ENCODE measurements at places on chromosomes 16 and 17.

DNA sequence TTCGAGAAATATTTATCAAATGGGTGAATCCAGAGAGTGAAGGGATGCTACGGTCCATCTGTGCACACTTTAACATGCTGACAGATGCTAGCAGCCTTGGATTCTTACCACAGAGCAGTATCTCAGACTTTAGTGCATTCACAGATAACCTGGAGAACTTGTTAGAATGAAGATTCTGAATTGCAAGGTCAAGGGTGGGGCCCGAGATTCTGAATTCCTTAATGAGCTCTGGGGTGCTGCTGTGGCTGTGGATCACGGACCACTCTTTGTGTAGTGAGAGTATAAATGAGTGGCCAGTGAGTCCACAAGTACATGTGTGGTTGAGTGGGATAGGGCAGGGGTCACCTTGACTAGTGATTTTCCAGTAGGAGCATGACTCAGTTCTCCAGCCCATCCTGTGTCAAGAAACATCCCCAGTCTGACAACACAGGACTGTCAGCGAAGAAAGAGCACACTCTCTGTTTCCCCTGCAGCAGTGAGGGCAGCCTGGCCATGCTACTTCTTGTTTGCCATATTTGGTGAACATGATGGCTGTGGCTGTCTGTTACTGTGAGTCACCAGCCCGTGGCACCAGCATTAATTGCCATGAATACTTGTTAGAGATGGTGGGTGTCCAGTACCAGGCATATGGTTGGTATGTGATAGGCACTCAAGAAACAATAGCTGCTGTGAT is 13.0 kb upstream of the SALL1 start:
- no peak for DNase-seq

- no peak for DNase-seq
These were observed 40.4 kb upstream of the NDRG4 start for GRCh38 chr16:58459344-58460218.

DNA sequence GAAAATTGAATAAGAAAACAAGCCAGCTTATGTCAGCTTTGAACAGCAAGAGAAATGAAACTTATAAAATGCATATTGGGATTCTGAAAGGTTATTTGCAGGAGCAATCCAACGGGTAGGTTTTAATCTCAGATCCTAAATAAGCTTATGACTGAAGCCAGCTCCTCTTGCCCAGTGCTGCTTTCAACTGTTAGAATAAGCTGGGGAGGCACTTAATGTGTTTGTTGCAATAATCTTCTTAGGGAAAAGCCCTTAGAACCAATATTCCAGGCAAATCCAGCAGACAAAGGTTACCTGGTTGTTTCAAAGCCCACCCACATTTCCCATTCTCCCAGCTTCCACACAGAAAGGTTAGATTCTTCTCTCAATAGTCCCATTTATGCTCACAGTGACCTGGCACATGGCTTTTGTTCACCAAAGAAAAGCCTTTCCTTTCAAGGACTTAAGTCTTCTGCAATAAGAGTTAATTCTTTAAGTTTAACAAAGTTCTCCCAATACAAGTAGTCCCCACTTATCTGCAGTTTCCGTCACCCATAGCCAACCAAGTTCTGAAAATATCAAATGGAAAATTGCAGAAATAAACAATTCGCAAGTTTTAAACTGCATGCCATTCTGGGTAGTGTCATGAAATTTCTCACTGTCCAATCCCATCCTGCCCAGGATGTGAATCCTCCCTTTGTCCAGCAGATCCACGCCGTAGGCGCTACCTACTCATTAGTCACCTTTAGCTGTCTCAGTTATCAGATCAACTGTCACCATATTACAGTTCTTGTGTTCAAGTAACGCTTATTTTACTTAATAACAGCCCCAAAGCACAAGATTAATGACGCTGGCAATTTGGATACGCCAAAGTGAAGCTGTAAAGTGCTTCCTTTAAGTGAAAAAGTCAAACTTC is 5.9 kb downstream of the TEX2 start:
- DNase-seq = no peak

DNA sequence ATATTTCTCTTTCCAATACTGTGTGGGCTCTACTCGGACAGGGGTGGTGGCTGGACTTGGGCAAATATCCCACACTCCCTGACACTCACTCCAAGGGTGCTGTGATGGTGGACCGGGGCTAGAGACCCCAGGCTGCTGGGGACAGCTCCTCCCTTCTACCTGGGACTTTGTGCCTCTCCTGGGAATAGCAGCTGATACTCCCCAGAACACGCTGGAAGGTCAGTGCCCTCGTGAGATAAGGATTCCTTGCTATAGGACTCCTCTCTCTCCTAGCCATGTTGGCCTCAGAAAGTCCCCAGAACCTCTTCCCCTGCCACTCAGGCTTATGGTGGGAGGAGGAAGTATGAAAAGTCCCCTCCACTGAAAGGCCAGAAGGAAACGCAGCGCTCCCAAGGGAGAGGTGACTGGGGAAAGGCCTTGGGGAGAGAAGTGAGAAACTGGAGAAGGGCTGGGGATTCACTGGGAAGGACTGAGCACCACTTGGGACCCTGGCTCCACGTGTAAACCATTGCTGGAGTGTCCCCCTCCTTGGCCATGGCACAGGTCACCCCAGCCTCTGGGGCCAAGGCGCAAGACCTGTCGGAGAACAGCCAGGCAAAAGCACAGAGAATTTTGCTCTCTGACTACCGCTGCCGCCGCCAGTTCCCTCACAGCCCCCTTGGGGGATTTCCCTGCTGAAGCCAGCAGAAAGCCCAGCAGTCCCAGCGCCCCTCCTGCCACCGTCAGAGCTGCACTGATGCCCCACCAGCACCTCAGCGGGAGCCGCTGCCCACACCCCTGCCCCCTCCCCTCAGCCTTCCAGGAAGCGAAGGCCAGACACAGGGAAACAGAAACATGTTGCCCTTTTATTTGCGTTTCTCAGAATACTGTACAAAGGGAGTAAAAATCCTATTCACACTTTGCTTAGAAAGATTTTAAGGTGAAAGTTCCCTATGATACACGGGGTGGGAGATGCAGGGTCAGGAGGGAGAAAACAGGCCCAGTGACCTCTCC is 2.1 kb upstream of the GSDMB start:
- DNase-seq = peak; percentile 61

DNA sequence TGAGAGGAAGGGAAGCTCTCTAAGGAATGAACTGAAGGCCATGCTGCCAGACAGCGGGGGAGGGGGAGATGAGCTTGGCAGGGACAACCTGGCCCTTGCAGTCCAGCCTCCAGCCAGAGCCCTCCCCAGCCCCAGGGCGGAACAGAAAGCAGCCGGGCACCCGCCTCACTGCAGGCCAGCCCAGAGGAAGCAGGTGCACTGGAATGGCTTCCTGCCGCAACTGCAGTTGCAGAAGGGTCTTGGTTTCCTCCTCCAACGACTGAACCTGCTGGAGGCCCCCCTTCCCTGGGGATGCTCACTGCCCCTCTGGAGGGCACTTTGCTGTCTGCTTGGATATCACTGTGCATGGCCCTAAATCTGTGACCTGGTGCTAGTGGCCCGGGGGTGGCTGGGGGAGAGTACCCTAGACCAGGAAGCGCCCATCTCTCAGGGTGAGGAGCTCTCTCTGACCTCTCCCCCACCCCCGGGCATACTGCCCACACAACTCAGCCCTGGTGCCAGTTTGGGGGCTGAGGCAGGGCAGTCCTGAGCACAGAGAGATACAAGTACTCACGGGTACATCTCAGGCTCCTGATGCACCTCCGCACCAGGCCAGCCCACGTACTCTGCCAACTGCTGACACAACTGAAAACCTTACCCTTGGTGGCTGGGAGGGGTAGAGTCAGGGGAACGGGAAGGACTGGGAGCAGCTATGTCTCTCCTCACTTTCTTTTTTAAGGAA is 41.1 kb downstream of the MYO18A start:
- no peak for DNase-seq

- DNase-seq = no peak
These were observed 35.6 kb downstream of the TMEM100 start for GRCh38 chr17:55687037-55687436.

DNA sequence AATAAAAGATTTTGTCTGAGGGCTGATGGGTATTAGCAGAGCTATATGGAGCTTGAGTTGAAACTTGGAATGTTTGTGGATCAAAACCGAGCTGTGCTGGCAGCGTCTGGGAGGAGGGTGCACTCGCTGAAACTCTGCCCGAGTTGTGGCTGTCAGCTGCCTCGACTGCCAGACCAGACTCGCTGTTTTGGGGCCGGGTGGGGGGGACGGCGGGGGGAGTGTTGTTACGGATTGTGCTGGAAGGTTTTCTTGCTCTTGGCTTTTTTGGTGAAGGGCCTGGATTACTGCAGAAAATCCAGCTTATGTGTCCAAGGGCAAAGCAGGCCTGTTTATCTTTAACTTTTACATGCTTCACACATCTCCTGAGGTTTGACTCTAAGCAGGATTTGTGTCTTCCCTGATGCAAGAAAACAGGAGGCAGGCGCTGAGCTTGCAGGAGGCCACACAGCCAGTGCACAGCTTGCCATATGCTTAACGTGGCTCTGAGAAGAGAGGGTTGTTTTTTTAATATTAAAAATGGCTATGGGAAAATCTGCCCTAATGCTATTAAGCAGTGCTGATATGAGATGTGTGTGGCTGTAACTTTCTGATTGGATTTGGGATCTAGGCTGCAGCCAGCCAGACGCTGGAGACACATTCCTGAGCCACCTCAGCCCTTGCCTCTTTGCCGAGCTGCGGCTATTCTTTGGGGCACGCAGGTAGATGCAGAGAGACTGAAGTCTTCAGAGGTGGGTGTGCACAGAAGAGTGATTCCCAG is 20.5 kb upstream of the RPTOR start:
- no peak for DNase-seq

GRCh38 chr16:15644267-15644961 is 1.5 kb upstream of the MARF1 start:
- DNase-seq = no peak

- DNase-seq = no peak
These were observed 18.1 kb upstream of the C16orf87 start for GRCh38 chr16:46848768-46849764.

DNA sequence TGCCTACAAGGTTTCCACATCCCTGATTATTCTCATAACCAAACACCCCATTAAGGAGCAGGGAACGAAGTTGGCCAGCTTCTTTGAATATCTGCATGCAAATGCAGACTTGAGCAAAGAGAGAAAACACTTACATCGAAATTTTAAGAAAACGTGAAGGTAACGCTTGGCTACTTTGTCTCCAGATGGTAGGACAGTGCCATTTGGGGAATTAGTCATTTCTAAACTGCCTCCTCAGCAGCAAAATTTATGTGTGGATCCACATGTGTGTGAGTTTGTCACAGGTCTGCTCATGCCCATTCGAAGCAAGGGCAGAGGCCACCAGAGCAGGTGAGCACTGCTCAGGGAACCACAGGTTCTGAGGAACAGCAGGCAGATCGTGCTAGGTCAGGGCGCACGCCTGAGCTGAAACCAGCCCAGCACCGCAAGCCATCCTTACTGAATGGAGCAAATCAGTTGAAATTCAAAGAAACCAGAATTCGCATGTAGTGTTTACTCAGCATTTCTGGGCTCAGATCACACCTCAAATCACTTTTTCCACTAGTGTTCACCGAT is 80.1 kb downstream of the SOCS1 start:
- peak; percentile 72 for DNase-seq

GRCh38 chr17:63516910-63517824 is 6.0 kb upstream of the KCNH6 start:
- DNase-seq = no peak

GRCh38 chr17:17970699-17971430 is 1.3 kb downstream of the TOM1L2 start:
- DNase-seq = no peak

GRCh38 chr16:87325423-87325858 is 8.2 kb upstream of the C16orf95 start:
- no peak for DNase-seq

DNA sequence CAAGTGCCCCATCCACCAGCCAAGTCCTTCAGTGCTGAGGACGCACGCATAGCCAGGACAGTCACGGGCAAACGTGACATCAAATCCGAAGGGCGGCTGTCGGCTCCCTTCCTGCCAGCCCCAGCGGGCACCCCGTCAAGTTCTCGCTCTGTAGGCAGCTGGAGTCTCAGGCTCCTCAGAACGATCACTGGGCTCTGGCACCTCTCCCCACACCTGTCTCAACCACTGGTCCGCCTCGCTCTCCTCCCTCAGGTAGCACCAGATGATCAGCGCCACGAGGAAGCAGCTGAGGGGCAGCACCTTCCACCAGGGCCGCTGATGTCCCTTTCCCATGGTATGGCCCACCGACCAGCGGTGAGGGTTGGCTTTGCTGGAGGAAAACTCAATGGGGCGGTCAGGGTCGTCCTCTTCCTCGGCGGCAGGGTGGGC is 422 bp downstream of the UQCC4 start:
- no peak for DNase-seq

GRCh38 chr17:46768540-46768870 is 50.0 kb downstream of the WNT3 start:
- DNase-seq = no peak

GRCh38 chr17:55384643-55385232 is 36.9 kb downstream of the MMD start:
- DNase-seq = no peak

DNA sequence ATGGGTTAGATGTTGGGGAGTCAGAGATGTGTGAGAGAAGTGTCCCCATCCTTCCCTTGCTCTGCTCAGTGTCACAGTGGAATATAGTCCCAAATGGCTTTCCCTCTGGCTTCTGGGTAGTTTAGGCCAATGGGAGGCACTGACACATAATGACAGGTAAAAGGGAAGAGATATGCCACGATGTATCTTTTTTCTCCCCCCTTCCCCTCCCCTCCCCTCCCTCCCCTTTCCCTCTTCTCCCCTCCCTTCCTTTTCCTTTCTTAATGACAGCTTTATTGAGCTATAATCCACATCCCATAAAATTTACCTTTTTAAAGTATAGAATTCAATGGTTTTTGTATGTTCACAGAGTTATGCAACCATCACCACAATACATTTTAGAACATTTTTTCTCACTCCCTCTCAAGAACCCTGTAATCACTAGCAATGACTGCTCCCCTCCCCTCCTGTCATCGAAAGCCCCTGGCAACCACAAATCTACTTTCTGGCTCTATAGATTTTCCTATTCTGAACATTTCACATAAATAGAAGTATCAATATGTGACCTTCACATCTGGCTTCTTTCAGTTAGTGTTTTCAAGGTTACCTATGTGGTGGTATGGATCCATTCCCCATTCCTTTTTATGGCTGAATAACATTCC is 617 bp upstream of the CCR7 start:
- DNase-seq = peak; percentile 10

DNA sequence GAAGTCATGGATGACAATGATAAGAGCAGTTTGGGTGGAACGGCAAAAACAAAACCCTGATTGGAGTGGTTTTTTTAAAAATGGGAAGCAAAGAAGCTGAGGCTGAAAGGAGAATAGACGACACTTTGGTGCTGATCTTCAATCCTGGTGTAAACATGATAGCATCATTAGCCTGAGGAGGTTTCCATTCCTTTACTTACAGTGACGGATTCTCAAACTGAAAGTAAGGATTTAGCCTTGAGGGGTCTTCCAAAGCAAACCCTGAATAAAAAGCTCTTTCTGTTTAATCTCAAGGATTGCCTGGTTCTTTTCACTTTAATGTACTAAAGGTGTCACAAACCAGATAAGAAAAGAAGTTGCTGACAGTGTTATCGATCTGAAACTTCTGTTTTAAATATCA is 69.3 kb downstream of the KCNJ2 start:
- no peak for DNase-seq

Measured in GM20000 (cell line).